ENCODE measurements at places on chromosomes 6 and 20.

DNA sequence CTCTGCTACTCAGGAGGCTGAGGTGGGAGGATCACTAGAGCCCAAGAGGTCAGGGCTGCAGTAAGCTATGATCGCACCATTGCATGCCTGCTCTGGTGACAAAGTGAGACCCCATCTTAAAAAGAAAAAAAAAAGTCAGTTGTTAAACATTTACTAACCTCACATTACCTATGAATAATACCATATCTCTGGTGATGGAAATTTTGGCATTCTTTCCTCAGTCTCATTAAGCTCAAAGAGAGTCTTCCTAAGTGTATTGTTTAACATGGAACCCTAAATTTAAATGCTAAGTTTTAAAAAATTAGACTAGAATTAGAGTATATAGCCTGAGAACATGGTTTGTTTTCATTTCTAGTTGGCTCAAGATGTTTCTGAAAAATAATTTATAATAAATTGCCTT is 11.3 kb upstream of the BFSP1 start:
- no peak for DNase-seq

DNA sequence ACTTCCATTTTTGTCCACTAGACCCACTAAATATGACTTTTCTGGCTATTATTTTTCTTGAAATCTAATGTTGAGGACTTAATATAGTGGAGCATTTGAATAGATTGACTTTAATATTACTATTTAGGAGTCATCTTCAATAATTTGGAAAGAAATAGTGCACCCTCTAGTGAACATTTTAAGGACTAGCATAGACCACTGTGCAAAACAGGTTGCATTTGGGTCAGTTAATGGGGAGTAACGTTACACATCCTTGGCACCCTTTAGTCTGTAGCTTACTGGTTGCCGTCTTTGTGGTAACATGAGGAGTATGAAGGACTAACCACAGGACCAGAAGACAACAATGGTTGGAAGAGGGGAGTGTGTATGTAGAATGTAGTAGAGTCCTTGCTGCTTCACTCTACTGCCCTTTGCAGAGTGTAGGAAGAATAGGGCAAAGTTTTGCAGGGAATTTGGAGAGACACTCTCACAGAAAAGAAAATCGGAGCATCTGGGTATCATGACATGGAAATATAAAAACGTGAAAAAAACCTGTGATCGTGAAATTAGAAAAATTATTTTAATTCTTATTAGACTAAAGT is 25.2 kb downstream of the RFPL4B start:
- DNase-seq, result no peak

DNA sequence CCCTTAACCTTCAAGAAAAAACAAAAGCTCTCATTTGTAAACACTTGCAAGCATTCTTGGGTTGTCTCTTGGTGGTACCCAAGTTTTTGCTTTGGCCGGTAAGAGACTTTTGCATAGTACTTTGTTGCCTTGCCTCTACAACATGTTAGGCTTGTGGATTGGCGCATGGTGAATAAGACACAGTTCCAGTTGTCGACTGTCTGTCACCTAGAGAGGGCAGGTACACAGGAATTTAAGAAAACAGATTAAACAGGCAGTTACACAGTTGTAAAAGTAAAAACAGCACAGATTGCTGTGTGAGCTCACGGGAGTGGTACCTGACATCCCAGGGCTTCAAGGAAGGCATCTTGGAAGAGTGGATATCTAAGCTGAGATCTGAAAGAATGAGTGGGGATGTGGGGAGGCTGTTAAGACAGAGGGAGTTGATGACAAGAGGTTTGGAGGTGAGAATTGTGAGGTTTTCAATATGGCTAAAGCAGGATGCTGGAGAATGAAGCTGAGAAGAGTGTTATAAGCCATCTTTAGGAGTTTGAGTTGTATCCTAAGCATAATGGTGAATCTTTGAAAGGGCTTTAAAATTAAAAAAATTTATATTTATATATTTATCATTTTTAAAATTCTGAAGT is 19.2 kb downstream of the UTRN start:
- no peak for DNase-seq

- no peak for DNase-seq
Observed at GRCh38 chr6:126174697-126175096, 165.2 kb upstream of the CENPW start.

DNA sequence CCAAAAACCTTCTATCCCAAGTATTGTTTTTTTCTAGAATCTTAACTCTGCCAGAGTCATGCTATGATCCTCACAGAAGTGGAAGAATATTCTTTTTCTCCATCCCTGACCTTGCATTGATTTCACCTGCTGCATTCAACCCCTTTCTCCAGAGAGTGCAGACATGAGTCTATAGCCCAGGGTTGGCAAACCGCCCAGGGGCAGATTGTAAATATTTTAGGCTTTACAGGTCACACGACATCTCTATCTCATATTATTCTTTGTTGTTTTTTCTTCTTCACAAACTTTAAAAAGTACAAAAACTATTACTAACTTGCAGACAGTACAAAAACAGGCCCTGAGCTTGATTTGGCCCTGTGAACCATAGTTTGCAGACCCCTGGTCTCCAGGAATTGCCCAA is 112.1 kb upstream of the ASF1A start:
- no peak for DNase-seq

DNA sequence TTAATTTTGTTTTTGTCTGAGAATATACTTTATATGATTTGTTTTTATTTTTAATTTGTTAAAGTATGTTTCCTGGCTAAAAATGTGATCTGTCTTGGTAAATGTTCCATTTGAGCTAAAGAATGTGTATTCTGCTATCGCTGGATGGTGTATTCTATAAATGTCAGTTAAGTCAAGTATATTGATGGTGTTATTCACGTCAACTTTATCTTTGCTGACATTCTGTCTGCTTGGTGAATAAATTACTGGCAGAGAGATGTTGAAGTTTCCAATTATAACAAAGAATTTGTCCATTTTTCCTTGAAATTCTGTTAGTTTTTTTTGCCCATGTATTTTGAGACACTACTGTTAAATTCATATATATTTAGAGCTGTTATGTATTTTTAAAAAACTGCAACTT is 1131.8 kb upstream of the GJE1 start:
- no peak for DNase-seq

DNA sequence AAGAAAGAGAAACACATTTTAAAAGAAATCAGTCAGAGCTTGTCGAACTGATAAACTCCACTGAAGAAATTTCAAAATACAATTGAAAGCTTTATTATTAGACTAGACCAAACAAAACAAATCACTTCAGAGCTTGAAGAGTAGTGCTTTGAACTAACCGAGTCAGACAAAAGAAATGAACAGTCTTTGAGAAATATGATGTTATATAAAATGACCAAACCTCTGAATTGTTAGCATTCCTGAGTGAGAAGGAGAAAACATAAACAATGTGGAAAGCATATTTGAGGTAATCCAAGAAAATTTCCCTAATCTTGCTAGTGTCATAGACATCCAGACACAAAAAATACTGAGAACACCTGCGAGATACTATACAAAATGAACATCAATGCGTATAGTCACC is 13.2 kb upstream of the CST4 start:
- no peak for DNase-seq

GRCh38 chr6:135830452-135830881 is 21.0 kb upstream of the PDE7B start:
- DNase-seq, result no peak

DNA sequence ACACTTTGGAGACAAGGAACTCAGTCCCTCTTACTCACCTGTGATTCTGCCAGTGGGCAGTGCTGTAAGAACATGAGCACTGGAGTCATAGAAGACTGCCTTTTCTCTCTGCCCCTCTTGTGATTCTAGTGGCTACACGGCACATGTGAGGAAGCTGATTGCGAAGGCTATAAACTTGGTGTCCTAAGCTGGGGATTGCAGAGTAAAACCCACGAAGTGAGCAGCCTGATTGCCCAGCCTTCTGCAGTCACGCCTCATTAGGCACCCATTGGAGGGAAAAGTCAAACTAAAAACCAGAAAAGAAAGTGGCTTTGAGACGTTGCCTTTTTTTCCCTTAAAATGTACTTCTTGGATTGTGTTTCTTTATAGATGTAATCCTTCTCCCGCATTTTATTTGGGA is 748.4 kb upstream of the CHD6 start:
- DNase-seq, result no peak

DNA sequence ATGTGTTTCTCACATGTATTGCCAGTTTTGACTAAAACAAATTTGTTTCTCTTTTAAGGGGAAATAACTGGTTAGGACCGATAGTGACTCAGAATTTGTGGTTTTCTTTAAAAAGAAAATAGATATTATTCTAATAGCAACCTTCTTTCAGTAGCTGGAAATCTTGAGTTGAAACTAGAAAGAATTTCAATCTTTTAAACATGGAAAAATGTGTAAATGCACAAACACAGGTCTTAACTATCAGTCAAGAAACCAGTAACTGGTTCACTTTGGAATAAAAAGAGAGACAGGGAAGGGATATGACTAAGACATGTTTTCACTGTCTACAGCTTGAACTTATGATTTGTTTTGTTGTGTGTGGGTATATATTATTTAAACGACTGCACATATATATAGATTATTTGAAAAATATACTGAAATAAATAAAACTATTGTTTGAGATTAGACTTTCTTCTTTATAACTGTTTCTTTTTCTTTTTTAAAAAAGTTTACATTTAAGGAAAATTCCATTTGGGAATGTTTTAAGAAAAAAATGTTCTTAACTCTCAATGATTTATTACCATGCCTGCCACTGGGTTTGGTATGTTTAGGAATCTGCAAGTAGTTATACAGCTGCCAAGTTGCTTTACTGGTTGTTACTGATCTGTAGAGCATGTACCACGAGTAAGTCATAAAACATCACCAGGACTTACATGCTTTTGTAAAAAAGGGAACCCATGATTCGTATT is 753.3 kb upstream of the MARCKS start:
- no peak for DNase-seq

DNA sequence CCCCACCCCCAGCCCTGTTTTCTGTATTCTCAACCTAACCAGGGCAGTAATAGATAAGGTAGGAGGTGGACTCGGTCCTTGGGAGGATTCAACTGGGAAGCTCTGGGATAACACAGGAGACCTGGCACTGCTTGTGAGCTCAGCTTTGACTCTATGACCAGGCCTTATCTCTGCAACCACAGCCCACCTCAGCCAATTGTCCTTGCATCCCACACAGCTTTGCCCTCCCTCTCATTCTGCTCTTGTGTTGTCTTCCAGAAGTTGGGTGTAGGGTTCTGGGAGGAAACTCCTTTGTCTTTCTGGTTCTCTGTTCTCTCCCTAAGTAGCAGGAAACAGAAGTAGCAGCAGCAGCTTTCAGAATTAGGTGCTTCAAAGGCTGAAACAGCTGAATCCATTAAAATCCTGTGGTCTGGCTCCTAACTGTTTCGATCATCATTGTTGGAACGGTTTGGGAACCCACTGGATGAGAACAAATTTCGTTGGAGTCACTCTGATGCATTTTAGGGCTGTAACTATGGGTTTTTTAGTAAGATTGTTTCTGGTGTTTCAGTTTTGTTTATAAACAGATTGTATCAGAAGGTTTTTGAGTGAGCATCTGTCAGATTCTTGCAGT is 32.4 kb upstream of the SNX9 start:
- DNase-seq, result no peak

- no peak for DNase-seq
Observed at GRCh38 chr6:111837641-111838500, 35.4 kb downstream of the FYN start.

GRCh38 chr20:17715075-17715474 is 15.3 kb downstream of the BANF2 start:
- no peak for DNase-seq

DNA sequence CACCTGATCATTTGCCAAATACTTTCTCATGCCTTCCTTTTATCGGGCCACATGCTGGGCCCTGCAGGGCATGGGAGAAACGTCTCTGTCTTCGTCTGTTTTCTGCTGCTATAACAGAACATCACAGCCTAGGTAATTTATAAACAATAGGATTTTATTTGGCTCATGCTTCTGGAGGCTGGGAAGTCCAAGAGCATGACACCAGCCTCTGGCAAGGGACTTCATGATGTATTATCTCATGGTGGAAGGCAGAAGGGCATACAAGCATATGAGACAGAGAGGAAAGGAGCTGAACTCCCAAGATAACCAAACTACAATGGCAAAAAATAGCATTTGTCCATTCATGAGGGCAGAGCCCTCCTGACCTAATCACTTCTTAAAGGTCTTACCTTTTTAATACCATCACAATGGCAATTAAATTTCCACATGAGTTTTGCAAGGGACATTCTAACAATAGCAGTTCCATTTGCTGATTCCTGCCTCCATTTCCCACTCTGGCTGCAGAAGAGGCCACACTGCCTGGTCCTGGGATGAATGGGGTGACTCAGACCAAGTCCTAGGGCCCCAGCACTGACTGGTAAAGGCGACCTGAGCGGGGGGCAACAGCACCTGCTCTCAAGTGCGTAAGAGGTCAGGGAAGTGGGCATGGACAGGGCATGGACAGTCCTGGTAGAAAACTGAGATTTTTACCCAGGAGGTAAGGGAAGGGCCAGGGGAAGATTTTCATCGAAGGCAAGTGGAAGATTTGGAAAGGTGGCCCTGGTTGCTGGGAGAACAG is 5.1 kb upstream of the ZBP1 start:
- DNase-seq, result no peak

DNA sequence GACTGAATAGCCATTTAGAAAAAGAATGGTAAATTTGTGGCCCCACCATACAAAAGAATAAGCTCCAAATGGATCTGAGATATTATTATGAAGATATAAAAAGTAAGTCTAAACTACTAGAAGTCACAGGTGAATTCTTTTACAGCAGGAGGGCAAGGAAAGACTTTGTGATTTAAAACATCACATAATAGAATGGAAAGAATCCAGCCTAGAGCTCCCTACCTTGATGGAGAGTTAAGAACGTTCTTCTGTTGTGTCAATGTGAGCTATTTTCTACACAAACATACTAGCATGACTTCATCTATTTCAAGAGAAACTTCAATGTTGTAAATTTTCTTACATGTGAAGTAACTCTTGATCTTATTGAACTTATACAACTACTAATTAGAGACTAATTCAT is 100.0 kb upstream of the NRSN1 start:
- DNase-seq, result no peak
